Naive B cell (primary cell): ENCODE measurements at places on chromosomes 3 and 15. TPM values are rescaled to one million over a fixed set of nuclear protein-coding genes. Genes with fewer than 3 reads are reported as not detected.

Gene RPL39L
- 12.6 TPM for polyA plus RNA-seq

Gene IGSF11
- polyA plus RNA-seq: not detected

Gene SLITRK3
- not detected for polyA plus RNA-seq

Gene TMEM266
- not detected for polyA plus RNA-seq

Gene CA12
- not detected for polyA plus RNA-seq

Gene CD200R1
- polyA plus RNA-seq: 0.52 TPM

Gene TLE3
- 17.6 TPM for polyA plus RNA-seq

DNA sequence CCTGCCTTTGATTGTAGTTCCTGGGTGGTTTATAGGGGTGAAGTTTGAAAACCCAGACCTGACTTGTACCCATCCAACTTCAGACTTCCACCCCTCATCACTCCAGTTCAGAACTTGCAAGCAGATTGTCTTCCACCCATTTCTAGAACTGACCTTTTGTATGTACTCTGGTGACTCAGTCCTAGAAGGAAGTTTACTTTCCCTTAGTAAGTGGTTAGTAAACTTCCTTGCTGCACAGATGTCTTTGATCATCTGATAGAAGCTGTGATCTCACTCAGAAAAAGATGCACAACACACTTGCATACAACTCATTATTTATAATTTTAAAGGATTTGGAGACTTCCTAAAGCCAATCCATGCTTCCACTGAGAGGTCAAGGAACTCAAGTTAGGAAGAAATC lies 368.0 kb downstream of the MFSD1 start:
- no peak overlapping the region for H3K27ac ChIP-seq
- DNase-seq: no peak
- no peaks in the 10 kb centered on the region for H3K4me1 ChIP-seq
- H3K4me3 ChIP-seq: no peak overlapping the region
- no peaks in the 10 kb centered on the region for H3K27me3 ChIP-seq
- no peaks in the 10 kb centered on the region for H3K36me3 ChIP-seq

- H3K27me3 ChIP-seq: no peaks in the 10 kb centered on the region
- H3K36me3 ChIP-seq: no peaks in the 10 kb centered on the region
- H3K4me1 ChIP-seq: no peaks in the 10 kb centered on the region
Observed at GRCh38 chr3:124976383-124976782, 41.8 kb upstream of the MUC13 start.

DNA sequence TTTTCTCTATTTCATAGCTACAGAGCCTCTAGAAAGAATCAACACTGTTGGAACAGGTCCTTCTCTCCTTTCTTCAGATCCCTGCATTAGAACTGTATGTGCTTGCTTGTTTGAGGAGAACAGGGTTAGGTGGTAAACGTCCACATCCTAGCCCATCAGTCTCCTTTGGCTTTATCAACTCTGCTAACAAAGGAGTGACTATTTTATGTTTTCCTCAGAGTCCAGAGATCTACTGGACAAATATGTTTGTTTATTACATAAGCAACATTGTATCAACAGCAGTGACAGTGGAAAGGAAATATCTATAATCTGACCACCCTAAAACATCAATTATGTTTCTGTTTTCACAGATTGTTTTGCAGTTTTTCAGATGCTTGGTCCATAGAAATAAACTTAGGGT lies 39.6 kb downstream of the CMSS1 start:
- H3K4me3 ChIP-seq: no peak overlapping the region
- no peaks in the 10 kb centered on the region for H3K27me3 ChIP-seq
- no peaks in the 10 kb centered on the region for H3K4me1 ChIP-seq

GRCh38 chr3:78994174-78995027 lies 773.4 kb downstream of the ROBO1 start:
- no peak overlapping the region for H3K4me3 ChIP-seq
- H3K27ac ChIP-seq: no peak overlapping the region
- H3K27me3 ChIP-seq: no peaks in the 10 kb centered on the region
- H3K4me1 ChIP-seq: no peaks in the 10 kb centered on the region

GRCh38 chr15:69035918-69036258 lies 21.4 kb downstream of the NOX5 start:
- peaks cover 17% of the 10 kb centered on the region for H3K27me3 ChIP-seq
- DNase-seq: no peak
- H3K36me3 ChIP-seq: no peaks in the 10 kb centered on the region
- peaks cover 5% of the 10 kb centered on the region for H3K4me1 ChIP-seq
- no peak overlapping the region for H3K4me3 ChIP-seq
- no peak overlapping the region for H3K27ac ChIP-seq

DNA sequence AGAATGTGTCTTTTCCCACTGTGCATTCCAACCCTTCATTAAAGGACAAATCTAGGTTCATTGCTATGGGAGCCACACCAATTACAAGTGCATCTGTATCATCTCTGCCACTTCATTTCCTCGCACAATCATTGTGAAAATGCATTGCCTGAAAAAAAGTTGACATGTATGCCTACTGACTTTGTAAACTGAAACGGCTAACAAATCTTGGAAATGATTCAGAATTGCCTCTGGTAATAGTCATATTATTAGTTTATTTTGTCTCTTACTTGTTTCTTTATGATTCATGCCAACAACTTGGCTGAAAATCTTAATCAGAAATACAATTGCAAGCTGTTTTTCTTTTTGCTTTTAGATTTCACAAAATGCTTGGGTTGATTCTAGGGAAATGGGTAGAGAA lies 497.1 kb downstream of the ZIC1 start:
- H3K27me3 ChIP-seq: no peaks in the 10 kb centered on the region
- H3K4me1 ChIP-seq: no peaks in the 10 kb centered on the region
- no peak overlapping the region for H3K27ac ChIP-seq
- no peak for DNase-seq
- no peak overlapping the region for H3K4me3 ChIP-seq

- H3K4me3 ChIP-seq: no peak overlapping the region
- DNase-seq: no peak
- H3K36me3 ChIP-seq: no peaks in the 10 kb centered on the region
Observed at GRCh38 chr3:123331651-123332050, 117.2 kb downstream of the ADCY5 start.

GRCh38 chr3:48243886-48244285 lies 3.0 kb downstream of the ZNF589 start:
- no peaks in the 10 kb centered on the region for H3K27me3 ChIP-seq
- no peak for DNase-seq
- no peak overlapping the region for H3K27ac ChIP-seq
- H3K4me1 ChIP-seq: peaks cover 8% of the 10 kb centered on the region

GRCh38 chr3:178536211-178537079 lies at the start of gene KCNMB2:
Gene KCNMB2, plus strand, starts transcription at chr3:178536436.
- no peak within 1 kb of the TSS for H3K27ac ChIP-seq
- peaks cover 52% of the 10 kb centered on the region for H3K27me3 ChIP-seq
- H3K36me3 ChIP-seq: no peaks in the 10 kb centered on the region
- H3K4me3 ChIP-seq: no peak within 1 kb of the TSS
- DNase-seq: no peak
- H3K4me1 ChIP-seq: peaks cover 6% of the 10 kb centered on the region

- peaks cover 18% of the 10 kb centered on the region for H3K27me3 ChIP-seq
- no peaks in the 10 kb centered on the region for H3K4me1 ChIP-seq
- no peaks in the 10 kb centered on the region for H3K36me3 ChIP-seq
- no peak overlapping the region for H3K27ac ChIP-seq
- no peak for DNase-seq
Observed at GRCh38 chr3:11991751-11992150, 12.4 kb upstream of the SYN2 start.

GRCh38 chr3:170999737-171000242 lies 26.7 kb downstream of the SLC2A2 start:
- H3K4me3 ChIP-seq: no peak overlapping the region
- H3K36me3 ChIP-seq: no peaks in the 10 kb centered on the region
- no peaks in the 10 kb centered on the region for H3K4me1 ChIP-seq
- no peak for DNase-seq
- H3K27me3 ChIP-seq: no peaks in the 10 kb centered on the region

DNA sequence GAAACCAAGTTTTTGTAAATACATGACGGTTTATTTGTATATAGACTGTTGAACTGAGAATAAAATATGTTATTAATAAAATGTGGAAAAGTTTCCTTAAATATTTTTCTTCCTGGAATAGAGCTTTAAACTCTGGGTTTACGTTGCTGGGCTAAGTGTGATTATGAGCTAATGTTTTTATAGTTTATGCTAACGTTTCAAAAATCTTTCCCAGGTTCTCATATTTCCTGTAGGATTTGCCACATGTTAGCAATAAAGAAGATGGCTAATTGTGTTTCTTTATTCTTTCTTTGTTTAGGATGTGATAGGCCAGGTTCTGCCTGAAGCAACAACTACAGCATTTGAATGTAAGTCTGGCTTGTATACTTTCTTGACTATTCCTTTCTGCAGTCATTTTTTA lies 7.2 kb downstream of the MAP2K5 start:
- no peak for DNase-seq
- H3K4me1 ChIP-seq: peaks cover 19% of the 10 kb centered on the region
- no peaks in the 10 kb centered on the region for H3K27me3 ChIP-seq
- H3K27ac ChIP-seq: no peak overlapping the region
- H3K4me3 ChIP-seq: no peak overlapping the region
- H3K36me3 ChIP-seq: peaks cover 14% of the 10 kb centered on the region

- H3K27ac ChIP-seq: no peak overlapping the region
- no peak for DNase-seq
- H3K27me3 ChIP-seq: no peaks in the 10 kb centered on the region
- H3K4me1 ChIP-seq: no peaks in the 10 kb centered on the region
- H3K4me3 ChIP-seq: no peak overlapping the region
- H3K36me3 ChIP-seq: no peaks in the 10 kb centered on the region
Observed at GRCh38 chr3:89859757-89860156, 752.3 kb downstream of the EPHA3 start.

- H3K27ac ChIP-seq: no peak overlapping the region
- no peaks in the 10 kb centered on the region for H3K36me3 ChIP-seq
- H3K27me3 ChIP-seq: peaks cover 10% of the 10 kb centered on the region
- peak; percentile 46 for DNase-seq
Observed at GRCh38 chr3:39447637-39448483, 19.6 kb upstream of the MOBP start.

DNA sequence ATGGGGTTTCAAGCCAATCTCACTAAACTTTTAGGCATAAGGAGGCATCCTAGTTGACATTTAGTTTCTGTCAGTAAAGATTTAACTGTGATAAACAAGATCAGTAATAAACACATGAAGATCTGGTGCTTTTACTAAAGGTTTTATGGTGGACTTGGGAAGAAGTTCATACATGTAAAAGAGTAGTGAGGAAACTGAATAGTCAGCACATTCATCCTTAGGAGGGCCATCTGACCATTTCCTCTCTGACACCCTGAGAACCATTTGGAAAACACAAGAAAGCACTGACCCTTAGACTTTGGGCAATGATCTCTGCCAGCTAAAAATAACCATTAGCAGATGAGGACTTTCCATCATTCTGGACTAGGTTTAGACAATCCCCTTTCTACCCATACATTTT lies 1040.9 kb downstream of the AGBL1 start:
- no peaks in the 10 kb centered on the region for H3K27me3 ChIP-seq
- H3K4me3 ChIP-seq: no peak overlapping the region
- no peak for DNase-seq
- H3K36me3 ChIP-seq: no peaks in the 10 kb centered on the region

- H3K27me3 ChIP-seq: no peaks in the 10 kb centered on the region
- peaks cover 8% of the 10 kb centered on the region for H3K4me1 ChIP-seq
- no peak overlapping the region for H3K4me3 ChIP-seq
Observed at GRCh38 chr15:64251121-64251520, 88.3 kb upstream of the PPIB start.

- H3K36me3 ChIP-seq: no peaks in the 10 kb centered on the region
- no peak for DNase-seq
- peaks cover 5% of the 10 kb centered on the region for H3K4me1 ChIP-seq
- no peak overlapping the region for H3K27ac ChIP-seq
- no peak overlapping the region for H3K4me3 ChIP-seq
- no peaks in the 10 kb centered on the region for H3K27me3 ChIP-seq
Observed at GRCh38 chr3:35320646-35321407, 318.5 kb upstream of the ARPP21 start.

DNA sequence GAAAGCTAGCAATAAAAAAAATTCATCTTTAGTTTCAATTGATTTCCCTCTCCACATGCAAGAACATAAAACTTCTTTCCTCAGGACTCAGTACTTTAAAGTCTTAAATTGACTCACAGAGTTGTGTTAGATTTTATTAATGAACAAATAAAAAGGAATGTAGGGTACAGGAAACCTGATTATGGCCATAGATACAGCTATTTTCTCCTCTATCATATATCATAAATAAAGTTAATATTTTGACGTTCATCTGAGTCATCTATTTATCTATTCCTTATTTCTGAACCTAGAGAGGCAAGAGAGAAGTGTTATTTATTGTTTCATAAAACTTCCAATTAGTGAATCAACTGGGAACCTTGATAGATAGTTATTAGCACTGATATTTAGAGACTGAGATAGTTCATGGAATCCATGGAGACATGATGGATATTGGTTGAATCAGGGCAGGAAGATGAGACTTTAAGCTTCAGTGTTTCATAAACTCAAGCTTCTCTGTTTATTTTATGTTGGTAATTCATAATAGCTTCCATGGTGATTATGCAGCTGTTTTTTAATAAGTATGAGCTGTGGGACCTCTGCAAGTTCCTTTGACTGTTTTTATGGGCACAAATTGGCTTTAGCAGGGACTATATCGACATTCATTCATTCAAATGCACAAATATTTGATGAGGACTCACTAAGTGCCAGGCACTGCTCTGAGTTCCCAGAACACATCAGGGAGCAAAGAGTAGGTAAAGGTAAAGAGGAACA lies 143.5 kb upstream of the TGFBR2 start:
- no peaks in the 10 kb centered on the region for H3K4me1 ChIP-seq
- no peak for DNase-seq
- no peak overlapping the region for H3K4me3 ChIP-seq
- no peak overlapping the region for H3K27ac ChIP-seq

DNA sequence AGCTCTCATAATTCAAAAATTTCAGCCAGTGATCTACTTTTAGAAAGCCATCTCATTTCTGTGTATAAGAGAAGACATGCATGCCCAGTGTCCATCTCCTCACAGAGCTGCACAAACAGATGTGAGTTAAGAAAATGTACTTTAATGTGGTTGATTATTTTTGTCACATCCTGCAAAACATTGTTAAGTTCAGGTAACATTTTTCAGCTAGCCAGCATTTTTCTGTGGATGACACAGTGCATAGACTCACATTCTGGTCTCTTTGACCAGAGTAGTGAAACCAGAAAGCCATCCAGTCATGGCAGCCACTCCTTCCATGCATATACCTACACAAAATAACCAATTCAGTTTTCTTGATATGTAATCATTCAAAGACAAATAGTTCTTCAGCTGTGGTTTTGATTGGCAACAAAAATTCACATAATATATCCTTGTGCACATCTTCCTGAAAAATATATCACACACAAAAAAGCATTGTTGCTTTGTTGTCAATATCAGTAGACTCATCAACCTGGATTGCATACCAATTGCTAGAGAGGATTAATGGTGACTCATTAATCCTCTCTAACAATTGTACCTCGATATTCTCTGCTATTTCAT lies 2.1 kb upstream of the PLSCR1 start:
- H3K27me3 ChIP-seq: no peaks in the 10 kb centered on the region
- no peaks in the 10 kb centered on the region for H3K36me3 ChIP-seq
- H3K27ac ChIP-seq: peak overlapping the region; percentile 51

DNA sequence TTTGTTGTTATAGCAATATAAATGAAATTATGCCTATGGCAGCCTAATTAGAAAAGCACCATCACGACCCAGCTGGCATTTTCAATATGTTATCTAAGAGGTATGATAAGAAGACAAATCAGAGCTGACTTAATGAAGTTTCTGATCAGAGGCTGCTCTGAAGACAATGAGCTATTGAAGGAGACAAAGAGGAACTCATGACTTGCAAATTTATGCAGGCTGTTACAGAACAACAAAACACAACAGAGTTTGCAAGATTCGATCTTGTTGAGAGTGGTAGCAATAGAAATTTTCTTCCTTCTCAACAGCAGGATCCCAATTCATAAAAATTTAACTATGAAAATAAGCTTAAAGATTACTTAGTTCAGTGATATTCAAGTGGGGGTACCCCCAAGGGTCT lies 7.7 kb downstream of the CCDC54 start:
- H3K4me1 ChIP-seq: no peaks in the 10 kb centered on the region
- H3K4me3 ChIP-seq: no peak overlapping the region
- H3K27ac ChIP-seq: no peak overlapping the region
- H3K36me3 ChIP-seq: no peaks in the 10 kb centered on the region
- H3K27me3 ChIP-seq: peaks cover 13% of the 10 kb centered on the region
